ENCODE measurements at places on chromosomes 16 and 17.

- no peak for DNase-seq
These were observed 427 bp downstream of the PPP1R1B start for GRCh38 chr17:39627047-39627711.

- no peak for DNase-seq
These were observed 224.2 kb downstream of the PARN start for GRCh38 chr16:14405611-14406537.

DNA sequence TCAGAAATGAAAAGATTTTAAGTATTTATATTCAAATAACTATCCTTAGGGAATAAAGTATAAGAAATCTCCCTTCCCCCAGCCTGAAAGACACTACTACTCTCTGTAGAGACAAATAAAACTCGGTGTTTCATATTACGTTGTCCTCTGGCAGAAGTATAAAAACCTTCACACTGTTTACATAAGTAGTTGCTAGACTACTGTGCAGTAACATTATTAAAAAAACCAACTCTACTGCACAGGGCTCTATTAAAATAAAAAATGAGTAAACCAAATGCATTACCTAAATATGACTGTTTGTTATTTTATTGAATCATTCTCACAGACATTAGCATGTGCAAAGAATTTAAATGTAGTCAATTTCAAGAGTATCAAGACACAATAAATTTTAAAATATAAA, 67.4 kb downstream of the MED13 start:
- no peak for DNase-seq

DNA sequence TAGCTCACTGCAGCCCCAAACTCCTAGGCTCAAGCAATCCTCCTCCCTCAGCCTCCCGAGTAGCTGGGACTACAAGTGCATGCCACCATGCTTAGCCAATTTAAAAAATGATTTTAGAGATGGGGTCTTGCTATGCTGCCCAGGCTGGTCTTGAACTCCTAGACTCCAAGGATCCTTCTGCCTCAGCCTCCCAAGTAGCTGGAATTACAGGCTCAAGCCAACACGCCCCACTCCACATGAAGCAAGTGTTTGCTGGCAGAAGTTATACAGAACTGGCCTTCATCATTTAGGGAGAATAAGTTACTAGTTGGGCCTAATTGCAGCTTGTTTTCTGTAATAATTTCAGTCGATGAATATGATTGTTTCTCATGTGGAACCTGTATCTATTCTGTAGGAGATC, 68.0 kb downstream of the SHISA6 start:
- no peak for DNase-seq

DNA sequence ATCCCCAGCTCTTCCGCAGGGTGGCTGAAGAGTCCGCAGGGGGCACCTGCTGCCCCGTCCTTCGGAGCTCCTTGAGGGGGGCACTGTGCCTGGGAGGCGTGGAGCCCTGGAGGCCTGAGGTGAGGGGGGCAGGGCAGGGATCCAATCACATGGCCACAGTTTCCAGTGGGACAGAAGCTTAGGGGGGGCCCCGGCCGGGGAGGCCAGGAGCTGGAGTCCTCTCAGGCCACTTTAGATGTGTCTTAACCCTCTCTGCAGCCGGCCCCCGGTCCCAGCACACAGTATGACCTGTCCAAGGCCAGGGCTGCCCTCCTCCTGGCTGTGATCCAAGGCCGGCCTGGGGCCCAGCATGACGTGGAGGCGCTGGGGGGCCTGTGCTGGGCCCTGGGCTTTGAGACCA, 10.8 kb downstream of the ZNF213 start:
- DNase-seq, result no peak

DNA sequence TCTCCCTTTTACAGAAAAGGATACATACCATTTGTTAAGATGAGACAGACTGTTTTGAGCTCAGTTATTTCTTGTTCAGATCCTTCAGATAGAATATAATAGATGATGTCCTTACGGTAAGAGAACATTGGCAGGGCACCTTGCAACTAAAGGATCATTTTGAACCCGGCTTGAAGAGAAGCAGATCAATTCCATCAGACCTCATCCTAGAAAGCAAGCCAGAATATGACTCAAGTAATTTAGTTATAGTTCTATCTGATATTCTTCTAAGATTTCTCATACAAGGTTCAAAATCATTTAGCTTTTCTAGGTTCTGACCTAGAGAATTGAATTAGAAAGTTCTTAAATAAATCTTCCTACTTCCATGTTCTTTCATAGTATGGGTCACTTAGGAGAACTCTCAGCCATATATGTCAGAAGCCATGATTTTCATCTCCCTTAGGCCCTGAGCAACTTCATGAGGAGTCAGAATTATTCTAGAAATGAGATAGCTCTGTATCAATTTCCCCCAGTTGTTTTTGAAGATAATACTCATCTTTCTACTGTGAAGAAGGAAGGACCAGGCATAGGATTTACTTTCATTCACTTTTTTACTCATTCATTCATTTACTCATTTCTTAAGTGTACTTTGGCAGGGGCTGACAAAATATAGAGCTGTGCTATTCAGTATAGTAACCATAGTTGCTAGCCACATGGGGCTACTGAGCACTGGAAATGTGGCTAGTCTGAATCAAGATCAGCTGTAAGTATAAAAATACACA, 2.5 kb upstream of the CMTM1 start:
- DNase-seq, result no peak

DNA sequence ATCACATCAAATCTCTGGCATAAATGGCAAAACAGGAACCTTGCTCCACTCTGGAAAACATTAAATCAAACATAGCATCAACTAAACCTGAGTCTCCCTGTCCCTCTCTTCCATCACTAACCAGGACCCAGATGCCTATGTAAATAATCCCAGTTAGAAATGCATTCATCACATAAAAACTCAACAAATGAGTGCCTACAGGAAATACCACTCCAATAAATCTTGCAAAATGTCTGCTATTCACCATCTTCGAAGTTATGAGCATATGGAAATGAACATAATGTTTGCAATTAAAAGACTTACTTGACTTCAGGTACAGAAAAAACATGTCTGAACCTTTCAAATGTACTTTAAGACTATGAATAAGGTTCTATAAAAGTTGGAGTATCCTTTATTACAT, 425.0 kb downstream of the CDH11 start:
- DNase-seq, result no peak

GRCh38 chr17:7041607-7042500, 2.0 kb downstream of the SLC16A11 start:
- DNase-seq, result no peak

DNA sequence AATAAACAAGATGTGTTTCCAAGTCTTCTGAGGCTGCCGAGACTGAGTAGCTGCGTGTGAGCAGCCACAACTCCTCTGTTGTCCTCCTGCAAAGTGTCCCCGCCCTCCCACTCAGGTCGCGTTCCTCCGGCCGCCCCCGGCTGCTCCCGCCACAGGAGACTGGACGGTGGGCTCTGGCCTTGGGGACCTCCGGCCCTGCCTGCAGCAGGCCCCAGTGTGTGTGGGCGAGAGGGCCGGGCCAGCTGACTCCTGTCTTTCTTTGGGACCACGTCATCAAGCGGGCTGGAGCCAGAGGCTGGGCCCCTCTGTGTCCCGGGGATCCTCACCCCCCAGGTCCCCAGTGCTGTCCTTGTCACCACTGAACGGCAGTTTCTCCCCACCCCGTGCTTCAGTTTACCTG, 175.3 kb downstream of the NPIPB11 start:
- DNase-seq, result no peak

DNA sequence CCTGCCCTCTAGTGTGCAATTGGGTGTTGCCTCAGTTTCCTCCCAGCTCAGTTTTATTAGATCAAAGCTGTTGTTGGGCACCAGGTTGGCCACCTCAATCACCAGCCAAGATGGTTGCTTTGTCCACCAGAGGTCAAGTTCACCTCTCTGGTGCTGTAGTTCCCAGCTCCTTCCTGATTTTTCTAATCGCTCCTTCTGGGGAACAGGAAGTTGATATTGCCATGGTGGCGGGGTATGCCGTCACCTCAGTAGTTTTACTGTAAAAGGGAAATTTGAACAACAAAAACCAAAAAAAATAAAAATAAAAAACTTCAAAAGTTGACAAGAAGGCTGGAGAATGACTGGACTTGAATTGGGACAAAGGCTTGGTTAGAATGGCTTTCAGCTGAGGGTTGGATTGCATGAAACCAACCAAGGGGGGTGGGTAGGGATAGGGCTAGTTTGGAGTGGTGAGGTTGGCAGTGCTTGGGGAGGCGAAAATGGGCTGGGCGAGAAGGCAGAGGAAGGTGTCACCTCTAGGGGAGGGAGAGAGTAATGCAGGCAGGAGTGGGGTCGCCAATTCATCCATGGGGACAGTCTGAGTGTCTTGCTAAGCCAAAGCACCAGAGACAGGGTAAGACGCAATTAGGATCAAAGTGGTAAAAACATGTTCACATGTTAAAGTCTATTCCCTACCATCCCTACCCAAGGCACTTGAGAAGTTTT, 6.2 kb downstream of the EFNB3 start:
- DNase-seq, result no peak

DNA sequence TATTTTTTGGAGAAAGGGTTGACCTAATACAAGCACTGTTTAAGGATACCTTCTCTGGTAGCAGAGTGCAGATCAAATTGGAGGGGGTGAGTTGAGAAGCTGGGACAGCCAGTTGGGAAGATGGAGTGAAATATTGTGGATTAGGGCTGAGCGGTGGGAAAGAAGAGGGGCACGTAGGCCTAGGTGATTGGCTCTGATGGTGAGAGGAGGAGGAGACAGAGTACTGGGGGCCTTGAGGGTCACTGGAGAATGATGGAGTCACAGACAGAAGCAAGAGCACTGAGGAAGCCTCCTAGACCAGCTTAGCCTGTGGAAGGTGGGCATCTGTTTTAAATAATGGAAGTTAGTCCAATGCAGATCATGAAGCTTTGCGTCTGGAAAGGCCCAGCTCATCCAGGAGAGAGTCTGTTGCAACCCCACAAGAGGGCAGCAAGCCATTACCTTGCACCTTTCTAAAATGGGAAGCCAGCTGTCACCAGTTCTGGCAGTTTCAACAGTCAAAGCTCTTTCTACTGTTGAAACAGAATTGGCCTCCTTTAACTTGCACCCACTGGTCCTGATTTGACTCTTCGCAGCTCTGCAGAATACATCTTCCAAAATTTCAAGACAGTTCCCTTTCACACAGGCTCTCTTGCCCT, 11.8 kb downstream of the SLC9A5 start:
- DNase-seq, result no peak

- no peak for DNase-seq
These were observed 14.9 kb downstream of the CHMP1A start for GRCh38 chr16:89642574-89642973.

- peak; percentile 43 for DNase-seq
These were observed 326.9 kb downstream of the SLC39A11 start for GRCh38 chr17:72765368-72766153.

GRCh38 chr16:73847090-73847489, 449.5 kb upstream of the PSMD7 start:
- DNase-seq, result no peak

DNA sequence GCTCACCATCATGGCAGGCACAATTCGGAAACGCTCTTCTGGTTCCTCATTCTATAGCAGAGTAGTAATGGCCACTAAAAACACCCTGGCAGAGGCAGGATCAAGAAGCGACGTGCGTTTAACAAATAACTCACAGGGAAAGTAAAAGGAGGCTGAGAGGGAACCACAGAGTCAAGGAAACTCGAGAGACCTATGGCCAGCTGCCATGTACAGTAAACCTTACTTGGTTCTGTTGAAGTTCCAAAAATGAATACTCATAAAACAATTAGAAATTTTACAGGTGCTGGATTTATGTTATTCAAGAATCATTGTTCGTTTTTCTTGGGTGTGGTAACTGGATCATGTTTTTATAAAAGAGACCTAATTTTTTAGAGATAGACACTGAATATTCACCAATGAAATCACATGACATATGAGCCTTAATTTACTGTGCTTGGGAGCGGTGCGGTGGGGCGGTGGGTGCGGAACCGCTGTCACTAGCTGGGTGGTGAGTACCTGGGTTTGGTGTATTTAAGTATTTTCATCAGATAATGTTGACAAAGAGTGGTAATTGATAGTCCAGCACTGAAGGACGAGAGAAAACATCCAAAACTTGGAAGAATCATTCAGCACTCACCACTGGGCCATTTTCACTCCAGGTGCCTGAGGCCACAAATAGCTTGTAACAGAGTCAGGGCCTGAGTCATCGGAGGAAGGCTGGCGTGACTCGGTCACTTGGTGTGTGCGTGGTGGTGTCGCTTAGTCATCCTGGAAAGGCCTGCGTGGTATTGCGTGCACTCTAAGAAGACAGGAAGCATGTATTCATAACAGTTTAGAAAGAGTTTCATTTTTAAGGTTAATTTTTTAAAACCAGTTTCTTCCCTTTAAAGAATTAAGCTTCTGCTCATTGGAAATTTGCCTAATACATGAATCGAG, 135.4 kb upstream of the CHMP6 start:
- no peak for DNase-seq

GRCh38 chr17:78617511-78618061, 40.4 kb upstream of the DNAH17 start:
- DNase-seq, result no peak

- DNase-seq, result no peak
These were observed 37.8 kb upstream of the BCAR1 start for GRCh38 chr16:75289189-75289588.

- DNase-seq, result no peak
These were observed 19.6 kb upstream of the SLC35B1 start for GRCh38 chr17:49727380-49727779.

GRCh38 chr17:72924196-72924595, 168.3 kb downstream of the SLC39A11 start:
- no peak for DNase-seq

DNA sequence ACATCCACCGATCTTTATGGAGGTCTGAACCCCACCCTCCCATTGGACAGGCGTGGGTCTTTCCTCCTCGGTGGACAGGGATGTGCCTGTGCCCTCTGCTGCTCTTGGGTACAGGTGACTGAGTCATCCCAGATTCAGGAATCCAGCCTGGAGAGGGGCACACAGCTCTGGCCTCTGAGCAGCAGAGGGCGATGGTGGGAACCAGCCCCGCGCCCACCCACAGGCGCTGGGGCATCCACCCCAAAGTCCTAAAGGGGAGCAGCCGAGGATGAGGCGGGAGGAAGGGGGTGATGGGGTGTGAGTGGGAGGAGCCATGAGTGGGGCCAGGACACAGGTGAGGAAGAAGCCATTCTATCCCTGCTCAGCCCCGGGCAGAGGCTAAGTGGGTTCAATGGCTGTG, 35.0 kb downstream of the ENGASE start:
- DNase-seq, result no peak

- no peak for DNase-seq
These were observed 9.8 kb downstream of the MPHOSPH6 start for GRCh38 chr16:82160226-82160625.

DNA sequence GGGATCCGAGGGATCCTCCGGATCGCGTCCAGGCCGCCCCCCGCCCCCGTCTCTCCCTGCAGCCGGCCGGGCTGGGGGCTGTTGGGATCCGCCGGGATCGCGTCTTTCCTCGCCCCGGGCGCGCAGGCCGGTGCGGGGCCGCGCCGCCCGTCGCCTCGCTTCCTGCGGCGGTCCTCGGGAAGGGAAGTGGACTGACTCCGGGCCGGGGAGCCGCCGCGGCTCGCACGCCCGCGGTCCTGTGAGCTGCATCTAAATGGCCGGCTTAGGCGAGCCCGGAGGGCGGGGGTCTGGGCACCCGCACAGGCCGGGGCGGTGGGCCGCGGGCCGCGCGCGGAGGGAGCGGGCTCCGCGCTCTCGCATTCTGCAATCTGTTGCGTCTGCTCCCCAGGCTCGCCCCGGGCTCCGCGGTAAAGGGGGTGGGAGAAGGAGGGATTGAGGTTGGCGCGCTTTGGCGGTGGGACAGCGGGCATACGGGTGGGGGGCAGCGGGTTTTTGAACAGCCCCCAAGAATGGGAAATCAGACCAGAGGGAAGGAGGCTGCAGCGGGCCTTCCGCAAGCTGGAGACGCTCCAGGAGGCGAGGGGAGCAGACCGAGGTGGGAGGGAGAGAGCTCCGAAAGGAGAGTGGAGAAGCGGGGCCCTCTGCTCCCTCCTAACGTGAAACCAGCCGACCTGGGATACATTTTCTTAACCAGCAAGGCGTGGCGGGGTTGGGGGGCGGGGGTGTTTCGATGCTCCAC, 2.2 kb downstream of the TMEM132E start:
- DNase-seq, result no peak
